ENCODE measurements at places on chromosomes 13 and 19. TPM values are rescaled to one million over a fixed set of nuclear protein-coding genes. Genes with fewer than 3 reads are reported as not detected.

Gene CKM
- total RNA-seq, result not detected

Gene SPC24
- total RNA-seq, result 60.5 TPM

Gene MYPOP
- total RNA-seq, result 5.0 TPM

Gene NAPSA
- 18.3 TPM for total RNA-seq

Gene NTN5
- 0.83 TPM for total RNA-seq

Gene LGALS4
- total RNA-seq, result 0.29 TPM

Gene ONECUT3
- not detected for total RNA-seq

Gene KLF1
- 0.32 TPM for total RNA-seq

Gene GPR12
- not detected for total RNA-seq

Gene OVOL3
- total RNA-seq, result not detected

Gene TRMT1
- 95.7 TPM for total RNA-seq

Gene DLEU7
- not detected for total RNA-seq

Gene LRG1
- 0.09 TPM for total RNA-seq

Gene FOSB
- total RNA-seq, result 70.0 TPM

Gene SIGLECL1
- not detected for total RNA-seq

Gene CALR3
- not detected for total RNA-seq

Gene SIGLEC14
- not detected for total RNA-seq

Gene JSRP1
- total RNA-seq, result 1.0 TPM

Gene C2CD4C
- total RNA-seq, result 0.13 TPM

Gene FPR3
- total RNA-seq, result not detected

Gene LIM2
- total RNA-seq, result 1.4 TPM

Gene R3HDM4
- total RNA-seq, result 58.4 TPM

Gene KCNN4
- 49.5 TPM for total RNA-seq

Gene RUBCNL
- total RNA-seq, result 0.36 TPM

Gene ENOX1
- 0.09 TPM for total RNA-seq

Gene ZNF813
- 7.8 TPM for total RNA-seq

Gene FGF14
- total RNA-seq, result not detected

Gene WDR87
- not detected for total RNA-seq

Gene MUC16
- not detected for total RNA-seq

Gene SMAD9
- total RNA-seq, result 0.11 TPM

Gene CEACAM3
- not detected for total RNA-seq

Gene USP12
- 35.7 TPM for total RNA-seq

Gene KLF2
- 1.0 TPM for total RNA-seq

Gene ZSWIM9
- total RNA-seq, result 8.4 TPM

Gene CNFN
- not detected for total RNA-seq

Gene CATSPERD
- not detected for total RNA-seq

Gene PTPRH
- not detected for total RNA-seq

Gene PIK3R2
- total RNA-seq, result 15.0 TPM

Gene ANGPTL8
- not detected for total RNA-seq

Gene CCDC124
- total RNA-seq, result 120 TPM

Gene CYP2A6
- 0.41 TPM for total RNA-seq

Gene GIPR
- 5.9 TPM for total RNA-seq

Gene IGFLR1
- total RNA-seq, result 143 TPM

Gene TMIGD2
- 14.8 TPM for total RNA-seq

Gene CPB2
- not detected for total RNA-seq

Gene SYNGR4
- 0.38 TPM for total RNA-seq

Gene SSC5D
- 0.67 TPM for total RNA-seq

Gene BBC3
- 26.2 TPM for total RNA-seq

Gene CLEC11A
- 2.2 TPM for total RNA-seq

Gene CALR
- 535 TPM for total RNA-seq

Gene CCDC97
- total RNA-seq, result 15.9 TPM

Gene GZMM
- 52.7 TPM for total RNA-seq

Gene FGF22
- total RNA-seq, result not detected
